ENCODE measurements at places on chromosomes 12 and 14. TPM values are rescaled to one million over a fixed set of nuclear protein-coding genes. Genes with fewer than 3 reads are reported as not detected.
A peak's percentile ranks its signal among the peaks of the same experiment; 100 is the strongest.

- no peak overlapping the region for H3K4me3 ChIP-seq
- no peaks in the 10 kb centered on the region for H3K36me3 ChIP-seq
- H3K27me3 ChIP-seq = no peaks in the 10 kb centered on the region
- no peak for DNase-seq
- no peak overlapping the region for H3K27ac ChIP-seq
These were observed 26.2 kb upstream of the ALX1 start for GRCh38 chr12:85253853-85254252.

DNA sequence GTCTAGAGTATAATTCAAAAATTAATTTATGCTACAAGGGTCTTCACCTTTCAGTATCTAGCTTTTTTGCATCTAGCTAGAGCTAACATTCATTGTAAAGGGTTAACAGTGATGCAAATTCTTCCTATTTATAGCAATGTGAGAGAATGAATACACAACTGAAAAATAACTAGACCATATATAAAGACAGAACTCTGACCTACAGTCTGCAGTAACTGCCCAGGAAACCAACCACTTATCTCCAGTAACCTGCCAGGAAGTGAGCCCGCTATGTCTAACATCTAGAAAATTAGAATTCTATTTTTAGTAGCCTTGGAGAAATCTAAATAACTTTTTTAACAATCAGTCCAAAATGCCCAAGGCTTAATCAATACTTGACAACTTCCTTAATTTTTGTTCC lies 1021.9 kb downstream of the LRFN5 start:
- no peak overlapping the region for H3K4me3 ChIP-seq
- no peaks in the 10 kb centered on the region for H3K4me1 ChIP-seq
- no peak for DNase-seq

DNA sequence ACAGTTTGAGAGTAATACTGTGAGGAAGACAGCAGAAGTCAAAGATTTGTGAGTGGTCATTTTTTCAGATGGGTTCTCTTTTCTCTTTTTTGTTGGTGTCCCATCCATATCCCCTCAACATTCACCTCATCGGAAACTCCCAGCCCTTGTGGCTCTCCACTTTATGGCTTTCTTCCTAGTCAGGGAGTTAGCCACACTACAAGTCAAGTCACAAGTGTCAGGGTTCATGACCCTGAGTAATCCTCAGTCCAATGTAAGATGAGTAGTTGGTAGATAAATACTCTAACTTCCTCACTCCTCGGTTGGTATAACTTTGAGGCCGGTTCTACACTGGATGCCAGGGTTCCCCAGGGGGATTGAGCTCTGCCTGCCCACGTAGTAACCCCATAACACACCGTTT lies 41.4 kb downstream of the PTGER2 start:
- peaks cover 54% of the 10 kb centered on the region for H3K4me1 ChIP-seq
- H3K4me3 ChIP-seq = no peak overlapping the region
- no peak for DNase-seq
- peaks cover 4% of the 10 kb centered on the region for H3K36me3 ChIP-seq
- peaks cover 1% of the 10 kb centered on the region for H3K27me3 ChIP-seq

CYP27B1 gene
- 7.9 TPM for total RNA-seq

DNA sequence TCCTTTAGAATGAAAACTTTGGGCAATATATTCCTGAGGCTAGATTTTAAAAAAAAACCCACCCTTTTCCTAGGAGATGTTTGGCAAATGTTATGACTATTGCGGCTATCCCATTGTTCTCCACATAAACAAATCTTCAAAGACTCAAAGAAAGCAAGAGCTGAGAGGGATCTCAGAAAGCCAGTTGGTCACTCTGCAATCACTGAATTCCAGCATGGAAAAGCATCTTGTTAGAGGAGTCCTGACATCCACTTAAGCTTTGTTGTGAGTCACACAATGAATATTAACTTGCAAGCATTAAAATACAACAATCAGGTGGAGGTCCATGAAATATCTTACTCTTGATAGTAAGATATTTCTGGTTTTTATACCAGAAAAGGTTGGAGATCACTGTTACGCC lies 11.0 kb upstream of the PTPRB start:
- H3K4me3 ChIP-seq = no peak overlapping the region
- H3K27me3 ChIP-seq = no peaks in the 10 kb centered on the region
- H3K4me1 ChIP-seq = no peaks in the 10 kb centered on the region
- H3K36me3 ChIP-seq = no peaks in the 10 kb centered on the region

SERPINA9 gene
- not detected for total RNA-seq

DNA sequence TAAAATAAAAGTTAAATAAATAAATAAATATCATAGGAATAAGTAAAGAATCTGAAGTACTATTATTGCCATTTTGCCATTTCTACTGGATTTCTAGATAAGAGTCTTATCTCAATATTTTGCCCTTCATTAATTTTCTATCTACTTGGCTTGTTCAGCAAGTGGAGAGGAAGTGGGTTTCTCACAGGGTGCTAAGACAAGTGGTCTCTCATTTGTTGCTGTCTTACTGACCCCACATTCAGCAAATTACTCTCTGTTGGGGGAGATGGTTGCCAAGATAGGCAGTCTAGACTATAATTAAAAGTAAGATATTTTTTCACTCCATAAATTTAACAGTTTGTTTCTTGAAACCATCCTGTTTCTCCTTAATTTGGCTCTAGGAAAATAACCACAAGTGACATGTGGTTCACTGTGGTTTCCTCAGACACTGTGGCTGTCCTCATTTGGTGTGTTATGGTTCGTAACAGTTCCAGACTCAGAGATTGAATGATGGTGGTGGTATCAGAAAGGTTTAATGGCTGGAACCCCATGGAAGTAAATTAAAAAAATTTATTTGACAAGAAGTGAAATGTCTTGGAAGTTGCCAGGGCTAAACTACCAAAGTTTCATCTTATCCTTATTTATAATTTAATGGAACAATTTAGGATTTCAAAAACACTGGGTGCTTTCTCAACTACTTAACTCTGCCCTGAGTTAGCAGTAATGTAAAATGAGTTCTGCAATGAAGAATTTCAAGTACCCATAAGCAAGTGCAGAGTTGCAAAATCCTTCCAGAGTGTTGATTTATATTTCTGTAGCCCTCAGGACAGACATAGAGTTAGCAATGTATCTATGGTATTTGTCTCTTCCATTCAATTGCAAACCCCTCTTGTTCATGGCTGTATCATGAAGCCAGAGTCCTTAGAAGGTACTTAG lies 214.8 kb downstream of the MSRB3 start:
- H3K27me3 ChIP-seq = peaks cover 5% of the 10 kb centered on the region
- no peak for DNase-seq
- H3K4me3 ChIP-seq = no peak overlapping the region
- peaks cover 2% of the 10 kb centered on the region for H3K4me1 ChIP-seq

DNA sequence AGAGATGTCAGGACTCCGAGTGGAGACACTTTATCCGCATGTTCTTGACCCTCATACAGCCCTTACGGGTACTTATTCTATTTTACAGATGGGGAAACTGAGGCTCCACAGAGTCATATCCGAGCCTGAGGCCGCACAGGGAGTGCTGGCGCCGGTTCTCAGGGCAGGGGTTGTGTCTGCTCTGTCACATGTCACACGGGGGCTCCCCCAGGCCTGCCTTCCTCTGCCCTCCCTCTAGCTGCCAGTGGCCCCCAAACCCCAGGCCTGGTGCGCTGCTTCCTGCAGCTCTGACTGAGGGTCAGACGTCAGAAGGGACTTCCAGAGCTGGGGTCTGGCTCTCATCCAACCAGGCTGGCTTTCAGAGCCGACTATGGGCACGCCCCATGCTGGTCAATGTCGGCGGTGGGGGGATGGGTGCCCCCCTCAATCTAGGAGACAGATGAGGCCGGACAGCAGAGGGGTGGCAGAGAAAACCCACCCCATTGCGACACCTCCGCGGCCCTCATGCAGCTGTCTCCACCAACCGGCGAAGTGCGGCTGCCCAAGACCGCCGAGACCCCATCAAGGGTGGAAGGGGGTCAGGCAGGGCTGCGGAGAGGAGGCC lies 811 bp upstream of the INF2 start:
- H3K27ac ChIP-seq = peak overlapping the region; percentile 20
- peaks cover 45% of the 10 kb centered on the region for H3K4me1 ChIP-seq
- H3K27me3 ChIP-seq = no peaks in the 10 kb centered on the region
- peak; percentile 70 for DNase-seq

DNA sequence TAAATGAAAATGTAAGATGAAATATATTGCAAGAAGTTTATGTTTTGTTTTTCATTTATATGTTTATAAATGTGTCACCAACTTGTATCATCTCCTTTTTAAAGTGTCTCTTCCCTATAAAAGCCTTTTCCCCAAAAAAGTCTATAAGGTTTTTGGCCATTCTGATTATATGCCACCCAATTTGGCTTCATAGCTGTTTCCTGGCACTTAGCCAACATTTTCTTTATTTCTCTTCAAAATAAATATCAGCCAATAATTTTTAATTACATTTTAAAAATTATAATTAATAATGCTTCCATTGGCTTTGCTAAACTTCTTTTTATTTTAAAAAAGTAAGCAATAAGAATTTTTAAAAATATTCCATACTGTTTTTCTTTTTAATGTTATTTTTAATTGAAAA lies 171.8 kb downstream of the RASSF9 start:
- no peak overlapping the region for H3K4me3 ChIP-seq
- no peak overlapping the region for H3K27ac ChIP-seq
- no peak for DNase-seq
- H3K36me3 ChIP-seq = no peaks in the 10 kb centered on the region

GRCh38 chr12:122841544-122842321 lies 6.5 kb downstream of the HIP1R start:
- no peak overlapping the region for H3K4me3 ChIP-seq
- H3K27ac ChIP-seq = peak overlapping the region; percentile 10
- no peaks in the 10 kb centered on the region for H3K27me3 ChIP-seq
- peaks cover 31% of the 10 kb centered on the region for H3K4me1 ChIP-seq
- DNase-seq = no peak

DNA sequence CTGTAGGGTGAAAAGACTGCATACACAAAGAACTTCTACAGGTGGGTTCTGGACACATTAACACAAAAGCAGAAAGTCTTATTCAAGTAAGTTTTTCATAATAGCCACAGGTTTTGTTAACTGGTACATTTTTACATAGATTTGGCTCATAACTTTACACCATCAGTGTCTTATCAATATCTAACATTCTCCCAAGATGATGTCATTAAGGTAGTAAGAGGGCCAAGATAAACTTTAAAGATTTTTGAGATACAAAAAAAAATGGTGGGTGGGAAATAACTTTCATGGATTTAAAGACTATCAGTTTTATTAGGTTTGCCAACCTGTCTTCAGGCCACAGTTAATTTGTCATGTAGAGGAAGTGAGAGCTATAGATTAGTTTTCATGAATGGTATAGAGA lies 1.7 kb downstream of the SUPT16H start:
- H3K4me3 ChIP-seq = peak overlapping the region; percentile 86
- peaks cover 44% of the 10 kb centered on the region for H3K36me3 ChIP-seq
- H3K27me3 ChIP-seq = no peaks in the 10 kb centered on the region
- H3K27ac ChIP-seq = peak overlapping the region; percentile 99
- H3K4me1 ChIP-seq = peaks cover 39% of the 10 kb centered on the region
- DNase-seq = no peak

DNA sequence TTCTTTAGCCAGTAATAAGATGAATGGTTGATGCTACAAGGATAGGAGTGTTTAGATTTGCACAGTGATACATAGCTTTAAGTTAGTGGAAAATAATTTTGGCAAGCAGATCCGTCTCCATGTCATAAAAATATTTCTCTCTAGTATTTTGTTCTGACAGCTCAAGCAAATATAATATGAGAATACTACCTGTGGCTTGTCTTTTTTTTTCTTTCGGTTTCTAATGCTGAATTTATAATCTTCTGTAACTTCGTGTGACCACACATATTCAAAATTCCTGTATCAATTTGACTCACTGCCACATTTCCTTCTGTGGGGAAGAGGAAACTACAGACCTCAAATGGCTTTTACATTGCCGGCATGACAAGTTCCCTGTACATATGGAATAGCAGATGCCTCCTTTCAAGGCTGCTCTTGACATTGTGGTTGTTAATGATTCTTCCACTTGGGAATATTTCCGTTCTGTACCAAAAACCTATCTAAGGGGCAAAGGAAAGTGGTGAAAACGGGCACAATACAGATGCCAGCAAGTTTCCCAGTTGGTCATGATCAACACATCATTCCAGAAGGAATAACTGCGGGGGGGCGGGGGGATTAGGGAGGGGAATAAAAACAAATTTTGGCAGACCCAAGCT lies 103.6 kb upstream of the CCDC91 start:
- no peaks in the 10 kb centered on the region for H3K36me3 ChIP-seq
- H3K27me3 ChIP-seq = peaks cover 15% of the 10 kb centered on the region
- H3K27ac ChIP-seq = no peak overlapping the region
- no peak overlapping the region for H3K4me3 ChIP-seq

GLIPR1L1 gene
- total RNA-seq = not detected

DNA sequence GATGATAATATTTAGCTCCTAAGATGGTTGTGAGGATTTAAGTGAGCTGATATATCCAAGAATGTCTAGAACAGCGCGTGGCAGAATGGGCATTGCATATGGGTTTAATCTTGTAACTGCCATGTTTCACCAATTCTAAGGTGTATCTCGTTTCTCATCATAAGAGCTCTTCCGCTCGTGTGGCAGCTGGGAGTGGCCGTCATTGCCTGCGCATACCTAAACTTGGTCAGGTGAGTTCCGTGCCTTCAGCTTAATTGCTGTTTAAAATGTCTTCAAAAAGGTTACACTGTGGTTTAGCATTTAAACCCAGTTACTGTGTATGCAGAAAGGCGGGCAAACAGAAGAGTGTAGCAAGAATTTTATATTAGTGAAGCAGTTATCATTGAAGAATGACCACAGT lies 4.5 kb upstream of the AQP2 start:
- H3K27me3 ChIP-seq = no peaks in the 10 kb centered on the region
- no peak for DNase-seq
- H3K27ac ChIP-seq = peak overlapping the region; percentile 91
- H3K4me1 ChIP-seq = peaks cover 25% of the 10 kb centered on the region

LRRC43 gene
- not detected for total RNA-seq

RAPGEF3 gene
- total RNA-seq = 0.56 TPM

DNA sequence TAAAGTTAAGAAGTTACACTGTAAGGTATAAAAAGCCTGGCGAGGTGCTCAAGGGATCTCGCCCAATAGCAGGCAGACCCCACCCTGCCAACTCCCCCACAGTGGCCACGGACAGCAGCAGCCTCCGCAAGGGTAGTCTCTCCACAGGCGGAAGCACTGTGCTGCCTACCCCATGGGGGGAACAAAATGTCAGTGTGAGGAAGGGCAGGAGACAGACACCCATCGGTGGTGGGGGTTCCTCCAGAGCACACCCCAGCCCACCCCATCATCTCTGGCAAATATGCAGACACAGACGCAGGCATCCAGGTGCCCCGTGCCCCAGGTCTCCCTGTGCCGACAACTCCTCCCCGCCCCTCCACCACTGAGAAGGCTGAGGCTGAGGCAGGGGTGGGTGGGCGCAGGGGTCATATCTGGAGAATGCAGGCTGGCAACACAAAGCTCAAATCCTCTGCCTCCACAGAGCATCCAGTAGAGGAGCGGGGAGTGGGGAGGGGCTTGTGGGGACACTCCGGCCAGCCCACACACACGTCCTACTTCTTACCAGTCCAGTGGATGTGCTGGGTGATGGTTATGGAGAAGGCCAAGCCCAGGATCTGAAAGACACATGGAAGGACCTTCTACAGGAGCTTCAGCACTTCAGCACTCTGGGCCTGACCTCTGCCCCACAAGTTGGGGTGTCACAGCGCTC lies 68.3 kb upstream of the DDX11 start:
- H3K36me3 ChIP-seq = no peaks in the 10 kb centered on the region
- no peak for DNase-seq
- no peak overlapping the region for H3K27ac ChIP-seq
- H3K27me3 ChIP-seq = no peaks in the 10 kb centered on the region
- no peak overlapping the region for H3K4me3 ChIP-seq

Measured in activated CD8-positive, alpha-beta T cell treated with anti-CD3 and anti-CD28 coated beads for 36 hours (primary cell).